Activated CD4-positive, CD25-positive, alpha-beta regulatory T cell (primary cell): ENCODE measurements at places on chromosomes 6 and 20.

DNA sequence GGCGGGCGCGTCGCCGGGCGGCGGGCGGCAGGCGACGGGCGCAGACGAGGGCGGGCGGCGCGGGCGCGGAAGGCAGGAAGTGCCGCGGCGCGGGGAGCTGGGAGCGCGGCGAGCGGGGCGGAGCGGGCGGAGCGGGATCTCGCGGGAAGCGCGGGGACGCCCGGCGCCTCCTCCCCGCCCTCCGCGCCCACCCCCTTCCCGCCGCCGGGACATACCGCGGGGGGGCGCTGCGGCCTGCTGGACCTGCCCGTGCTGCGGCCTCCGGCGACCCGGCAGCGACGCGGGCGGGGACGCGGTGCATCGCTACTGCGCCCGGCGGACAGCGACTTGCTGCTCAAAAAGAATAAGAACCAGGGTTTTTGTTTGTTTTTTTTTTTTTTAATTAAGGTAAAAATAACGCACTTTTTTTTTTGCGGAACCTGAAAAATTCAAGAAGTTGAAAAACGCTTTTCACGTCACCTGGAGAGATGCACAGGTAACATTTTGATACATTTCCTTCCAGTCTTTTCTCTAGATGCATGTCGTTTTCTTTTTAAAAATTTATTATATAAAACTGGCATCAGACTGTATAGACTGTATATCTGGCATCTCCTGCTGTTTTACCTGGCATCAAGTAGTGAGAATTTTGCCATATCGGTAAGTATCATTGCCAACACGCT, at the start of gene CENPB:
CENPB (minus strand) TSS at position 76 of the 659 bp plus-strand sequence. CDS start 257 bp downstream, outside the sequence.
- DNase-seq: peak; percentile 86

- DNase-seq: no peak
Measured at GRCh38 chr20:25340380-25340779, 50.3 kb downstream of the ABHD12 start.

DNA sequence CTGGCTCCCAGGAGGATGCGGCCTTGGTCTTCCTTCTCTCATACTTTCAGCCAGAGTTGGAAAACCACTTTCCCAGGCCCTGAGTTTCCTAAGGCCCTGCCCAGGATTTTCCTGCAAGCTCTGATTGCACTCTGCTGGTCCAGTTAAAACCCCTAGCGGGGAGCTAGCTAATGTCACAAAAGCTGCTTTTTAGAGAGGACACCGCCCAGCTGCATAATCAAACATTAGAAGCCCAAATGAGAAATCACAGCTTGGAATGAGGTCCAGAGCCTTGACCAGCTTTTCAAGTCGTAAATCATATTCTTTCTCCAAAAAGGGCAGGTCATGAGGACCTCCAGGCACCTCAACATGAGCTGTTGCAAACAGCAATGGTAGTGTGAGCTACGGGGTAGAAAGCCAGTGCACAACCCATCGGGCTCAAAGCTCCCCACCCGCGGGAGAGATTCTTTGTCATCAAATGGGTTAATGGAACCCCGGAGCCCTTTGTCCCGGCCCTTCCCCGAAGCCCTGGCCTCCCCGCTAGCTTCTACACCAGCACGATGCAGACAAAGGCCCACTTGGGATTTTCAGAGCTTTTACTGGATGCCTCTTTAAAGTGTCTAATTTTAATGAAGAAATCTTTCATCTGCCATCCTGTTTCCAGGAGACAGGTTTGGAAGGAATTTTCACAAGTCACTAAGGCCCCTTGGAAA, 134.0 kb downstream of the SCML4 start:
- no peak for DNase-seq

DNA sequence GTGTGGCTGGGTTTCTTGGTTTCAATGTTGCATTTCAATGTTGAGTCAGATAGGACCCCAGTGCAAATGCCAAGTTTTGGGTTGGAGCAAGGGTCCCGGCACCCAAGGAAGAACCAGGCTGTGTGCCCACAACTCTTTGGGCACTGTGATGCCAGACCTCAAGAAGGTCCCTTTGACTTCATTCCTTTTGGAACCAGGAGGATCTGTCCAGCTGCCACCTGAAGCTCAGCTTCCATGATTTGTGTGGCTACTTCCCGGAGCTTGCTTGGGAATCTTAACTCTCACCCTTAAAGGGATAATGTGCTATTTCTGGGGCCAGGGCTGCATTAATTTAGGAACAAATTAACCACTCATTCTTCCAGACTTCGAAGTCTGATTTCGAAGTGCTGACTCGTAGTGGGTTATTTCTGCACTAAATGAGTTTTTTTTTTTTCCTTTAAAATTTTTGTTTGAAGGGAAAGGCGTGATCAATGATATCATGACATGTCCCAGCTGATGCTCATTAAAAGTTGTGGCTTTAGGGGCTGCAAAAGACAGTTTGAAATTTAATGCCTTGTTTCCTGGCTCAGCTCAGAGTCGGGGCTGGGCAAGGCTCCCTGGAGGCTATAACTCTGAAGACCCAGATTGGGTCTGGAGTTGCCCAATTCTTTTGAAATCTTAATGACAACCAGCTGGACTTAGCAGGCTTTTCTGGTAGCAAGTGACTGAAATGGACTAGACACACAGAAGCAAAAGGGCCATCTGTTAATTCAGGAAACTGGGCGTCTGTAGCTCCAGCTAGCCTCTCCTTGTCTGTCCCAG, 24.0 kb upstream of the PHACTR3 start:
- DNase-seq: no peak
